ENCODE measurements at places on chromosomes 11 and 22. TPM values are rescaled to one million over a fixed set of nuclear protein-coding genes. Genes with fewer than 3 reads are reported as not detected.

Gene APOL3
- 0.05 TPM for total RNA-seq

Gene PTS
- total RNA-seq: 27.8 TPM

Gene JHY
- total RNA-seq: 3.1 TPM

Gene FHIP1B
- 18.5 TPM for total RNA-seq

Gene IL18BP
- total RNA-seq: 2.9 TPM

Gene OR8G5
- not detected for total RNA-seq

Gene GLYAT
- not detected for total RNA-seq

Gene LRRC4C
- not detected for total RNA-seq

Gene NPAS4
- not detected for total RNA-seq

Gene ARHGAP42
- 6.7 TPM for total RNA-seq

Gene INSC
- total RNA-seq: 0.06 TPM

Gene OR56B4
- not detected for total RNA-seq

Gene SPECC1L
- total RNA-seq: 19.1 TPM

Gene KCNQ1
- total RNA-seq: 0.75 TPM

Gene DDI1
- total RNA-seq: not detected

Gene MS4A13
- not detected for total RNA-seq

Gene TMEM134
- total RNA-seq: 67.8 TPM

Gene BTG4
- 0.17 TPM for total RNA-seq

Gene HORMAD2
- not detected for total RNA-seq

Gene APOA4
- total RNA-seq: not detected

Gene PHETA2
- not detected for total RNA-seq

Gene GALNT18
- total RNA-seq: 34.2 TPM

Gene MS4A6A
- not detected for total RNA-seq

Gene PATE3
- total RNA-seq: not detected

Gene MRGPRX3
- 0.14 TPM for total RNA-seq

Gene KCNK7
- 0.53 TPM for total RNA-seq

Gene TRIM66
- total RNA-seq: 2.2 TPM

Gene LRRC74B
- not detected for total RNA-seq

Gene GSTT2B
- total RNA-seq: 0.35 TPM

Gene OR52W1
- total RNA-seq: not detected

Gene DCDC1
- total RNA-seq: 0.46 TPM

Gene SNX32
- 0.04 TPM for total RNA-seq

Gene CNGA4
- total RNA-seq: 0.07 TPM

Gene CDC45
- total RNA-seq: 23.8 TPM

Gene SELENOM
- 53.7 TPM for total RNA-seq

Gene APOL6
- 1.6 TPM for total RNA-seq

Gene OR8B2
- total RNA-seq: not detected

Gene OR51B6
- not detected for total RNA-seq

Gene CFAP300
- total RNA-seq: 5.3 TPM

Gene TSGA10IP
- total RNA-seq: not detected

Gene NAALADL1
- total RNA-seq: 0.18 TPM

Data from A549 treated with dexamethasone at 1 μM for 4 hours (cell line).